ENCODE measurements at places on chromosomes 7 and 10.

DNA sequence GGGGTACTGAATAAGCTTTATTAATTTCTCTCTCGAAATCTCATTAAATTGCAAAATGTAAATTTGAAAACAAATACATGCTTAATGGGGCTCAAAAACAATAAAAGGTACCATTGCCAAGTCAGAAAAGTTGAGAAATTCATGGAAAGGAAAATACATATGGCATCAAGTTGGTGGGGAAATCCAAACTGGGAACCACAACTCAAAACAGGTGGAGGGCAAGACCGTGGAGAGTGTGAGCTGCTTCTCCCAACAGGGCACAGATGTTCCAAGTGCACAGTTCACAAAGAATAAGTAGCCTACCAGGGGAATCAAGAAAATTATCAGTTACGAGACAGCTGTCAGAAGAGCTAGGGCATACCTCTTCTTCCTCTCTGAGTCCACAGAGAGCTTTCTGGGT lies 26.6 kb downstream of the MKX start:
- no peak for DNase-seq

DNA sequence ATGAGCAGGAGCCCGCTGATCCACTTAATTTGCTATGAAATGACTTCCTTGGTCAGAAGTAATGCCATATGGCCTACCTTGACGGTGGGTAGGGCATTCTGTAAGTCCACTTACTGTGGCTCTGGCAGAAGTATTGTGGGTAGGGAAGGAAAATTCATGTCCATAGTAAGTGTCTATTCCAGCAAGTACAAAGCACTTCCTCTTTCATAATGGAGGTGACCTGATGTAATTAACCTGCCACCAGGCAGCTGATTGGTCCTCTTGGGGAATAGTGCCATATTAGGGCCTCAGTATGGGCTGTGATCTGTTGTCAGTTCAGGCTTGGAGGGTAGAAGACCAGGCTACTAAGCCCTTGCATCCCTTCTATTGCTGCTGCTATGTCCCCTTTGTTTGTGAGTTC lies 103.9 kb downstream of the SLC37A3 start:
- no peak for DNase-seq

- DNase-seq, result peak; percentile 85
Observed at GRCh38 chr7:73850781-73851207, 8.5 kb upstream of the METTL27 start.

DNA sequence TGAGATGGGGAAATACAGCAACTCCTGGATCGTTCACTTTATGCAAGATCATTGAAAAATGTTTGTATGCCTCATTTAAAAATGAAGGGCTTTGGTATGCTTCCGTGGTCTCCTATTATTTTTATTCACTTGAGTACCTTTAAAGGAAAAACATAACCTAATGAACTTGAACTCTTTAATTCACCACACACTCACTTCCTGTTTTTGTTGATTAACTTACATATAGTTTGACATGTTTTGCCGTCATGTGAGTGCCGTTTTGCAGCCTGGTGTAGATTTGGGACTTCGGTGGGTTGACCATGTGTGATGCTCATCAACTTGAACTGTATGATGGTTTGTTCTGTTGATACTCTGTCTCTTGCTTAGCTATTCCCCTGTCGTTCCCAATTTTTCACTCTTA lies 28.9 kb downstream of the CASP7 start:
- no peak for DNase-seq

DNA sequence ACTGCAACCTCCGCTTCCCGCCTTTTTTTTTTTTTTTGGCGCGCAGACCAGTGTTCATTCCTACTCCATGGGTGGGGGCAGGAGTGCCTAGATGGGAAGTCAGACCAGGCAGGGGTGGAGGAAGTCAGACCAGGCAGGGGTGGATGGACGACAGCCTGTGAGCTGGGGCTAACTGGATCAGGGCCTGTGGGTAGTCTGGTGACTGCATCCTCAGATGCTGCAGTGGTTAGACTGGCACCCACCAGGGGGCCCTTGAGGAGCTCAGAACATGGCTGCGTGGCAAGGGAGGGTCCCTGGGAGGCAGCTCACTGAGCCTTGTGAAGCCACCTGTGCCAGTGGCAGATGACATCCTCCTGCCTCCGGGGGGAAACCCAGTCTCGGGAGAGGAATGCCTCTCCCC lies 35.1 kb downstream of the RCC1L start:
- DNase-seq, result no peak

- DNase-seq, result no peak
Observed at GRCh38 chr7:151150388-151150787, 17.1 kb downstream of the GBX1 start.

Data from RKO (cell line).